Spinal cord (tissue), 10 donors: ENCODE measurements at places on chromosomes 5 and 9.

- DNase-seq, result no peak
These were observed 94.6 kb upstream of the SMC2 start for GRCh38 chr9:103999375-104000062.

GRCh38 chr9:92121265-92121664 lies 6.1 kb upstream of the SPTLC1 start:
- no peak for DNase-seq

- DNase-seq, result no peak
These were observed 595.1 kb upstream of the PTGER4 start for GRCh38 chr5:40084614-40085013.

- DNase-seq, result peak; percentile 22
These were observed 13.3 kb downstream of the MPDZ start for GRCh38 chr9:13266167-13266566.

- peak; percentile 96 for DNase-seq
These were observed 136.7 kb downstream of the CAVIN4 start for GRCh38 chr9:100714372-100715099.

- no peak for DNase-seq
These were observed 533.4 kb downstream of the PDE4D start for GRCh38 chr5:59360130-59360555.

DNA sequence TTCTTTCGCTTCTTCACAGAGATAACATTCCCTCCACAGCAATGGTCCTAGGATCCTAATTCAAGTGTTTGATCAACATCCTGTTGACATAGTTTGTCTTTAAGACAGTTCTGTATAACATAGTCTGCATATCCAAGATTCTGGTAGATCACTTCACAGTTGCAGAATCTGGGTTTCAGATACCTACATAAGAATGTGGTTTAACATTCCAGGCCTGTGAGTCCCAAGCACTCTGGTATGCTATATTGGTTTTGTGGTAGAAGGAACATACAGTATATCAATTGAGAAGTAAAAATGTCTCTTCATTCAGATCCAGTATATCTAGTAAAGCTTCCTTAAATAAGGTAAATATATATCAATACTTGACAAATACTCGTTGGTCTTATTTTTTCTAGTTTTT lies 914.2 kb upstream of the CDH6 start:
- DNase-seq, result no peak

- DNase-seq, result no peak
These were observed 102.5 kb upstream of the PANK3 start for GRCh38 chr5:168681556-168682183.

DNA sequence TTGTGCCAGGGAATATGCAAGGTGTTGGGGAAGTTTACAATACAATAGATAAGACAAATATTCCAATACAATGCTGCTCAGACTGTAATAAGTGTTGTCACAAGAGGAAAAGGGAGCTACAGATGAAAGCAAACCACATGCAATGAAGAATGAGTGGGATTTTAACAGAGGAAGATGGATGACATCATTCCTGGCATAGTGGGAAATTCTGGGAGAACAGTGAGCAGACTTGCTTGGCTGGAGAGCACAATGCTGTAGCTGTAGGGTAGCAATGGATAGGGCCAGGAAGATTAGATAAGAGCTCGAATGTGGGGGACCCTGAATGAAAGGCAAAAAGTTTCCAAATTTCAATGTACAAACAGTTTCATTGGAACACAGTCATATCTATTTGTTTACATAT lies 9.5 kb upstream of the DPYSL3 start:
- DNase-seq, result no peak

DNA sequence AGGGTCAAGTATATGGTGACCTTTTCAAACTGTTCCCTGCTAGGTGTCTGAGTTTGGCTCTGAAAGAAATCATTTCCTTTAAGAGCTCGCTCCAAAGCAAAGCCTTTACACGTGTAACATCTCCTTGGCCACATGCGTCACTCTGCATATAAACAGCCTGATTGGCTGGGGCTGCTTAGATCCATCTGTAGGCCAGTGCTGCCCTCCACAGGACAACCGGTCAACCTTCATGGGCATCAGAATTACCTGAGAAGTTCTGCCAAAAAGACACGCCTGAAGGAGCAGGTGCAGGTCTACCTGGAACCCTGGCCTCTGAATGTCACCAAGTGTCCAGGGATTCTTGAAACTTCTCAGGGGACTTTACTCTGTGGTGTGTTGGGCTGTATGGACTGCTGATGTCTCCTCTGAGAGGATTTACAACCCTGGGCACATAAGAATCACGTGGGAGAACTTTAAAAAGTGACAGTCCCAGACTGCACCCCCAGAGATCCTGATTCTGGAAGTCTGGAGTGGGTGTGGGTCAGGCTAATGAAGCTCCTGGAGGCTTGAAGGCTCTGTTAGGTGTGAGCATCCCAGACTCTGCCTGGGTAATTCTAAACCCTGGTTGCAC lies 497.6 kb downstream of the GADD45G start:
- DNase-seq, result peak; percentile 57

DNA sequence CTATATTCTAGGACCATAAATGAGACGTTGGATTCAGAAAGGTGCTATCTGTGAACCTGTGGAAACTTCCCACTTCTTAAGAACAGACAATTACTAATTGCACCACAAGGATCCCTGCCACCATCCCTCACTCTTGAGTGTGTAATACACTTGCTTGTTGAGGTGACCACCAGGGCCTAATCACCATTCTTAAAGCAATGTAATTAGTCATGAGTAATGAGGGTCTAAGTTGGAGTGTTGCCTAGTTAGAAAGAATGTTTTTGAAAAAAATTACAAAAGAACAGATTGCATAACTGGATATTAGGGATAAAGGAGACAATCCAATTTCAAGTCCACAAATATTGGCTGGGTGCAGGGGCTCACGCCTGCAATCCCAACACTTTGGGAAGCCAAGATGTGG lies 56.9 kb upstream of the TRIO start:
- DNase-seq, result no peak

- DNase-seq, result no peak
These were observed 25.8 kb downstream of the NSUN2 start for GRCh38 chr5:6606884-6607558.

DNA sequence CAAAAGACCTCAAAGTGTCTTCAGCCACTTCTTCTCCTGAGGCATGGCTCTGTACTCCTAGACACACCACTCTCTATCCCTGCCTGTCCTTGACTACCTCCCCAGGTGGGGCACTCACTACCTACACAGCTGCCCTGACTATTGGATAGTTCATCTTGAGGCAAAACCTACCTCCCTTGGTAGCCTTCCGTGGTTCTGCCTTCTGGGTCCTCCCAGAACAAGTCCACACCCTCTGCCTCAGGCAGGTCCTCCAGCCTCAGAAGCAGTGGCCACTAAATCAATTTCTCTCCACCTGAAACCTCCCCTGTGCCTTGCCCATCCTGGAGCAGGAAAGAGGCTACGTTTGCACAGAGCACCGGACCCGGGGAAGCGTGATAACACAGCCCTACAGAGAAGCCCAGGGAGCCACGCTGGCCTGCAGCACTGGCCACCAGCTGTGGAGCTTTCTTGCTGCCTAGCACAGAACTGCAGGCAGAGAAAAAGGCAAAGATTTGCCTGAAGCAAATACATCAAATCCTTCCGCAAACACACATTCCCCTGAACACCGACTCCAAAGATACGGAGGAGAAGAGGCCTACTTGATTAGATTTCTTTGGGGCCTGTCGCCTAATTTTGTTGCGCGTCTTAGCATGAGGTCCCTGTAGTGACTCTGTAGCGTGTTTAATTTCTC lies 141.8 kb downstream of the C9orf50 start:
- DNase-seq, result no peak

DNA sequence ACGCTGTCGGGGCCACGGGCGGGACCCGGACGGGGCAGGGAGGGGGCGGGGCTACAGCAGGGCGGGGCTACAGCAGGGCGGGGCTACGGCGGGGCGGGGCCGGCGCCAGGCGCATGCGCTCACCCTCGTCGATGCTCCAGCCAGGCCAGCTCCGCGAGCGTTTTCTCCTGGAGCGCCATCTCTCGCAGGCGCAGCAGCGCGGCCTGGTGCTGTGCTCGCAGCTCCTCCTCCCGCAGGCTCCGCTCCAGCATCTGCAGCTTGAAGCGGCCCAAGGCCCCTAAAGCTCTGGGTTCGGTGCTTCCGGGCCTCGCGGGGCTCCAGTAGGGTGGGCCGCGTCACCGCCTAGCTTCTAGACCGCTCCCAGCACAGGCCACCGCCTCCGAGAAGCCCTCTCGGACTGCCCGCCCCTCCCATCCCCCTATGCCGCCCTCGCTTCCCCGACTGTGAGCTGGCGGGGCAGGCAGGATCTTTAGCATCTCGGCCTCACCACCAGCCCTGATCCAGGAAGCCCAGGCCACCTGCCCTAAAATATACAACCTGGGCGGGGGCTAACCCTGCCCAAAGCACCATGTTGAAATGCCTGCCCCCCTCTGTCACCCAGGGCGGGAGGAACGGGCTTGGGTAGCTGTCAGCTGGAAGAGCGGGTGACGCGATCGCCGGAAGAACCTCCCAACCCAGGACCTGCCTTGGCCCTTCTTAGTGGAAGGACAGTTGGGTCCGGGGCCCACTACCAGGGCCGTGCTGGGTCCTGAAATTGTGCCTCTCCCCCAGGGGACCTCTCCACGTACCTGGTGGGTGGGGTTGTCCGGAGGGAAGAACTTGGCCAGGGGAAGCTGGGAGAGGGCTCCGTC lies 21.9 kb upstream of the QSOX2 start:
- DNase-seq, result no peak

DNA sequence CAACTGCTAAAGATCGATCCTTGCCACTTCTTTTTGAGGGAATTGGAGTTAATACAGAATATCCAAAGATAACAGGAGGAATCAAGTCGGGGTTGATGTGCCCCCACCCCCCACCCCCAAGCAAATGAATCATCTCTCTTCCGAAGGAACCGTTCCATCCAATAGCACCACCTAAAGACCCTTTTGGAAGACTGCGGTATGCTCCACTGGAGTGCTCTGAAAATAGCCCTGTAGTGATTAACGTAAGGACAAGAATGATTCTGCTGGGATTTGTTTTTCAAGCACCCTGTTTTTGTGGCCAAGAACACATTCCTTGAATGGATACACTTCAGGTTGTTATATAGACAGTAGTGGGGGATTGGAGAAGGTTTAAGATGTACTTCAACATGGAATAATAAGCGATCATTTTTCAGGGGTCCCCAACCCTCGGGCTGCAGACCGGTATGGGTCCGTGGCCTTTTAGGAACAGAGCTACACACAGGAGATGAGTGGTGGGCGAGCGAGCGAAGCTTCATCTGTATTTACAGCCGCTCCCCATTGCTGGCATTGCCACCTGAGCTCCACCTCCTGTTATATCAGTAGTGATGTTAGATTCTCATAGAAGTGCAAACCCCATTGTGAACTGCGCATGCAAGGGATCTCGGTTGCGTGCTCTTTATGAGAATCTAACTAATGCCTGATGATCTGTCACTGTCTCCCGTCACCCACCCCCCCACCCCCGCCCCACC lies 44.5 kb upstream of the TMEM252 start:
- DNase-seq, result no peak

DNA sequence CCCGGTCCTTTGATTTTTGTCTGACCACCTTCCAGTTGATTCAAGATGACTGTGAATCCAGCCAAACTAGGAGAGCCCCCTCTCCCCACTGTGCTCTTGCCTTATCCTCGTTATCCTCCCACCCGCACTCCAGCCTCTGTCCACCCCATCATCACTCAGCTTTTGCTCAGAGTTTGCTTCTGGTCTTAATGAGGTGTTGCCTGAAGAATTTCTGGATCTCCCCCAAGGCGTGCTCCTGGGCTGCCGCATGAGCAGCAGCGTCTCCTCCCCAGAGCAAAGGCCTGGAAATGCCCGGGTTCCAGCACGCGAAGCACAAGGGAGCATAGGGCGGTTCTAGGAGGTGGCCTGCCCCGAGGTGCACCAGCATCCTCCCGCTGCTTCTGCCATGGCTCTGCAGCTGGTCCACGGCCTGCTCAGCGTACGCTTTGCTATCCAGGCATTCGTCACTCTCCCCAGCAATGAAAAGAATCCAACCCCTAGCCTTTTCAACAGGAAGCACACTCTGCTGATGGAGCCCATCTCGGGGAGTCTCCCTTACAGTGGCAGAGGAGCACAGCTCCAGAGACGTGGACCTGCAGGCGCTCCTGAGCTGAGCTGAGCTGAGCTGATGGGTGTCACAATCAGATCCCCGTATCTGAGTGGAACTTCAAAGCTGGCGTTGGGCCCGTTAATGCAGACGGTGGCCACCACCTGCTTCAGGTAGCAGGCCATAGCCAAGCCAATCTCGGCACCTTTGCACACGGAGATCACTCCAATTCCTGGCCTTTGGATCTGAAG lies 50.7 kb downstream of the BAAT start:
- no peak for DNase-seq

DNA sequence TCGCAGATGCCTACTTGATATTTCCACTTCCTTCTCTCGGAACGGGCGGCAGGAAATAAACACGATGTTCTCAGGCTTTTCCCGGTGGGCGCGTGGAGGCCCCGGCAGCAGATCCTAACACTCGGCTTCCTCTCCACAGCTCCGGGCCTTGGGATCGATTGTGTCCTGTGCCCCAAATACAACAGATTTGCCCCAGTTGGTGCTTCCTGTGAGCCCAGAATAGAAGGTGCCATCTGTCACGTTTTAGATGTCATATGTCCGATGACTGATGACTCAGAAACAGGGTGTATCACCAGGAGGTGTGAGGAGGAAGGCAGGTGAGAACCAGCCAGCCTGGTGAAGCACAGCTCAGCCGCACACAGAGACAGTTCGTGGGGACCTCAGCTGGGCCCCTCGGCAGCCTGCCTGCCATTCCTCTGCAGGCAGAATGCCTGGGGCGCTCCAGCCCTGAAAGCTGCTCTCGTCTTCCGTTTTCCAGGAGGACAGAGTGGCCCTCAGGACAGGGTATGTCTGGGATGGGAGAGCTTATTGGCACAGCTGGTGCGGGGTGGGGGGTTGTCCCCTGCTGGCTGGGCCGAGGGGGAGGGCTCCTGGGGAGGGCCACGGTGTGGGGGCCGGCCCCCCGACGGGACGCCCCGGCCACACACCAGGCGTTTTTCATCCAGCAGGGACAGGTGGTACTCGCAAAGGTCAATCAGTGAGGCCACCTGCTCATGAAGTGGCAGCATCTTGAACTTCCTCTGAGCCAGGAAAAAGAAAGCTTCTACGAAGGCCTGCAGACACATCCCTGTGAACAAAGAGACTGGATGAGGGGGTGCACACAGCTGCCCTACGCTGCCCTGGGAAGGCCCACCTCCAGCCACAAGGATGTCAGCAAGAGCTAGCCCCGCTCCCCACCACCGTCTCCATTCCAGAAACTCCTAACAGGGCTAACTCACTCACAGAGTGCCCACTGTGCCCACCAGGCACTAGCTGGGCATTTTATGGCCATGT lies 171.0 kb downstream of the DAB2IP start:
- DNase-seq, result no peak

GRCh38 chr5:178940569-178941360 lies at the start of gene ZNF454:
Gene ZNF454, plus strand, starts transcription at chr5:178941198. Its CDS starts 1,594 bp downstream, at chr5:178942792.
- peak; percentile 94 for DNase-seq

- no peak for DNase-seq
These were observed 10.3 kb upstream of the GPSM1 start for GRCh38 chr9:136316896-136317676.

GRCh38 chr5:151063142-151063989 lies 17.5 kb downstream of the TNIP1 start:
- DNase-seq, result no peak
